Stimulated activated CD8-positive, alpha-beta memory T cell treated with anti-CD3 and anti-CD28 coated beads, Interleukin-15, amount 100 ng/mL, for 48 hours (primary cell): ENCODE measurements at places on chromosomes 5 and 9.

- DNase-seq = no peak
Measured at GRCh38 chr9:106864373-106865143, 1.6 kb downstream of the ZNF462 start.

DNA sequence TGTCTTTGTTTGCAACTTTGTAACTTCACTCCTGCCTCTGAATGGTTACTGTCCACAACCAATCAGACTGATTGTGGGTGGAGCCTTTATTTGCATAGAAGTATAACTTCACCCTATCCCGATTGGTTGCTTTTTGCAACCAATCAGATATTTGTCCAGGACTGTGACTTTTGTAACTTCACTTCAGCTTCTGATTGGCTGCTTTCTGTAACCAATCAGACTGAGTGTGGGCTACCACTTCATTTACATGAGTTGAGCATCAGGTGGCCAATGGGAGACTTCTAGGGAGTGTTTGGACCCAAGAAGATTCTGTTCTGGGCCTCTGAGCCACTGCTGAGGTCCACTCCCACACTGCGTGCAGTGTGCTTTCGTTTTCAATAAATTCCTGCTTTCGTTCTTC lies 1810.7 kb upstream of the CDH6 start:
- DNase-seq = no peak

- no peak for DNase-seq
Measured at GRCh38 chr9:122821278-122821943, 7.0 kb downstream of the PDCL start.

DNA sequence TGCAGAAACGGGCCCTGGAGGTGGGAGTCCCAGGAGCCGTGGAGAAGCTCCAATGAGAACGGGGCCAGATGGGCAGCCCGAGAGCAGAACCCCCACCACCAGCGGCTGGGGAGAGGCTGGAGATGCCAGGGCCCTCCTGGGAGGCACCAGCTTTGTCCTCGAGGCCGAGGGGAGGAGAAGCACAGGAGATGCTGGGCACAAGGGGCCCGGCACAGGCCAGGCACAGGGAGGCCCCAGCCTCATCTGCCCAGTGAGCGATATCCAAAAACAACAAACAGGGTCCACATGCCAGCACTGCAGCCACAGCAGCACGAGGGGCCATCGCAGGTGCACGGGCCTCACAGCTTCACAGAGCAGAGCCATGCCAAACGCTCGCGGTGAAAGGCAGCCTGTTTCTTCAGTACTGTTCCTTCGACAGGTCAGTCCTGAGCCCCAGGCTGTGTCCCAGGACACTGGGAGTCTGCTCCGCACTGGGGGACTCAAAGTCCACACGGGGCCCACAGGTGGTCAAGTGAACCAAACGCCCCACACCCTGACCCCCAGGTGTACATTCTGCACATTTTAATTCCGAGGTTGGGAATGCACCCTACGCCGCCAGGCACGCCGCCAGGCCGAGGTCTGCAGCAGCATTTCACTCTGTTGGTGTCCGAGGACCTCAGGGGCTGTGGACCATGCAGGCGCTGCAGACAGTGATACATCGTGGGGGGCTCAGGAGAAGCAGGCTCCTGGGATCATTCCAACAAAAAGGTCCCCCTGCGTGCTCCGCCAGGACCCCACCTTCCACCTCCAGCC lies 9.5 kb downstream of the LPCAT1 start:
- no peak for DNase-seq

DNA sequence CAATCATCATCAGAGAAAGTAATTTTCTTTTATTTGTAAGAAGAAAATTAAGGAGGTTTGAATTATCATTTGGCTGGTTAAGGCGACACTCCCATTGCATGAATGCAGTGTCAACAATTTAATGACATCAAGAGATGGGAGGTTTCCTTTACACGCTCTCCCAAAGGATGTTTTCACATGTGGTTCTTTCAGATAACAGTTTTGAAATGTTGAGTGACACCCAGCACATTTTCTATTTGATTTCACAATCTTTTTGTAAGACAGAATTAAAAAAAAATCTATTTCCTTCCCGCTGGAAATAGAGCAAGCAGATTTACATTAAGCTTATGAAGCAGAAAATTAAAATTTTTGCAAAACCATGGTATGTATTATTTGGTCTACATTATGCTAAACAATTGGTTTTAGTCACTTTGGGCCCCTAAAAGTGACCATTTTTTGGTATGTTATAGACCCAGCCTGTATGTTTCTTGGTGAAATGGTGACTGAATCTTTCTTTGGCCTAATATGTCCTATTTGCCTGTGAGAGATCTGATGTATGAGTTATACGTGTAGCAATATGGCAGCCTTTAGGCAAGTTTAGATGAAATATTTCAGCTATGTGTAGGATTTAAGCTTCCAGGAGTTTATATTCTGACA lies 18.9 kb upstream of the ANKRD55 start:
- no peak for DNase-seq

DNA sequence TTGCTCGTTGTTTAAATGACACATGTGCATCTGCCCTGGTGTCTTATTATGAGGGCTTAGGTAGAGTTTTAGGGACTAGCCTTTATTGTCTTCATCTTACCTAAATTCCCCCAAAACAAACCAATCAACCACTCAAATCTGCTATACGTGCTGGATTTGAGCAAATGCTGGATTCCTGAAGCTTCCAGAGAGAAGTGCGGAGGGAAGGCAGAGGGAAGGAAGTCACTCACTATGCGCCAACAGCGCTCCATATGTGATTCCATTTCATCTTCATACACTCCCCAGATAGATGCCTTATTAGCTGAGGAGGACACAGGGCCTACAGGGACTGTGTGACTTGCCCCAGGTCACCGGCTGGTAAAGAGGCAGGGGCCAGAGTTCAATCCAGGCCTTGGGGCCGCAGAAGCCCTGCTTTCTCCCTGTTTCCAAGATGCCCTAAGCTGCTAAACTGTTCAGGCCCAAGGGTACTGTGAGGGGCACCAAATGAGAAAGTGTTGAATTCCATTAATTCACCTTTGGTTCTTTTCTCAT lies 63.5 kb downstream of the OTULIN start:
- DNase-seq = no peak

DNA sequence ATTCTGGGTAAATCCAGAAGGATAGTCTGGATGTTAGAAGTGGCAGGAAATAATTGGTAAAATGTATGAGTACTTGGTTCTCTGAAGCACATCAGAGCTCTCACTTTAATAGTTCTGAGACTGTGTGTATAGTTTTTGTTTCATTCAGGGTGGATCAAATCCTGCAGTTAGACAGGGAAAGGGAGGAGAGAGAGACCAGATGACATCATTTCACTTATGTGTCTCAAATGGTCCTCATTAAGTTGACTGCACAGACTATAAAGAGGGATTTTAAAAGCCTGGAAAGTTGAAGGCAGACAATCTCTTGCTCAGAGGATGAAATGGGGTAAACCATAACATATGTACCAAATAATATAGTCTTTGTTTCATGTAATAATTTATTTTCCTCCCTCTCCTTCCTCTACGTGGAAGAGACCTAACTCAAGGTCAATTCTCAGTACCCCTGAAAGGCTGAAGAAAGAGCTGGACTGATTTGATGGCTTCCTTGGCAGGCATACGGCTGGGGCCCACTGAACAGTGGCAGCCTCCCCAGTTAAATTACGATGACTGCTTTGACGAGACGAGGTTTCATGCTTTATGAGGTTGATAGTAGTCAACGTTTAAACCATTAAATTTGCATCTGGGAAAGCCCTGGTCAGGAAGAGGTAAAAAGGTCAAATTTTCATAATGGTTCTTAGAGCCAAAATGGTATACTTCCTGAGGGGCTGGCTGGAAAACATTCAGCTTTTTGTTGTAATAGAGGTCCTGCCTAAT lies 395.1 kb upstream of the RPS23 start:
- peak; percentile 2 for DNase-seq
